ENCODE measurements at places on chromosomes 2 and 18.

DNA sequence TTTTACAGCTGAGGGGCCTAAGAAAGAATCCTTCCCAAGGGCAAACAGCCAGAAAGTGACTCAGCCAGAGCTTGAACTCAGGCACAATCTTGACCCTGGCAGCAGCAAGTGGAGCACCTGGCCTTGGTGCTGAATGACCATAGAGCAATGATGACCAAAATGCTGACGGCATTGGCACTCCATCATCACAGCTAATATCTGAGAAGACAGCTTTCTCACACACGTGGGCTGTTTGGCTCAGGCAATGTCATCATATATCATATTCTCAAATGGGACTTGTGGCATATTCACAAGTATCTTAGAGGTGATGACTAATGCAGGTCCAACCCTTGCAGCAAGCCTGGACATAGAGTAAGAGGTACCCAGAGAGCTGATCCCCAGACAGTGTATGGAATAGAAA is 443.9 kb upstream of the MYT1L start:
- no peak for DNase-seq

- no peak for DNase-seq
Observed at GRCh38 chr2:28607730-28608499, 112.1 kb downstream of the PLB1 start.

- DNase-seq = no peak
Observed at GRCh38 chr2:11703700-11704099, 33.7 kb upstream of the NTSR2 start.

- no peak for DNase-seq
Observed at GRCh38 chr18:78521136-78521535, 458.5 kb upstream of the SALL3 start.

GRCh38 chr2:69945441-69945840 is 16.0 kb downstream of the ASPRV1 start:
- no peak for DNase-seq

- no peak for DNase-seq
Observed at GRCh38 chr2:236552212-236552542, 17.4 kb upstream of the ACKR3 start.

DNA sequence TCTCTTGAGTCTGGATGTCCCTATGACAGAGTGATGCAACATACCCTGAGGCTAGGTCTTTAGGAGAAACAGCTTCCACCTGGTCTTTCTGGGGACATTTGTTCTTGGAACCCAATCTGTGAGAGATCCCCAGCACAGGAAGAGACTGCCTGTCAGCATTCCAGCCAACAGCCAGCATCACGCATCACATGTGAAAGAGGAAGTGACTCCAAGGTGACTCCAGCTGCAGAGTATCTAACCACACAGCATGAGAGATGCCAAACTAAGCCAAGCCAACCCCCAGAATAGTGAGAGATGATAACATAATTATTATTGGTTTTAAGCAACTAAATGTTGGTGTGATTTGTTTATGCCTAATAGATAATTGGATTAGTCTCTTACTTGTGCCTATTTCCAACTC is 35.7 kb downstream of the C18orf63 start:
- no peak for DNase-seq
